ENCODE measurements at places on chromosomes 7 and 10.
A peak's percentile ranks its signal among the peaks of the same experiment; 100 is the strongest.

DNA sequence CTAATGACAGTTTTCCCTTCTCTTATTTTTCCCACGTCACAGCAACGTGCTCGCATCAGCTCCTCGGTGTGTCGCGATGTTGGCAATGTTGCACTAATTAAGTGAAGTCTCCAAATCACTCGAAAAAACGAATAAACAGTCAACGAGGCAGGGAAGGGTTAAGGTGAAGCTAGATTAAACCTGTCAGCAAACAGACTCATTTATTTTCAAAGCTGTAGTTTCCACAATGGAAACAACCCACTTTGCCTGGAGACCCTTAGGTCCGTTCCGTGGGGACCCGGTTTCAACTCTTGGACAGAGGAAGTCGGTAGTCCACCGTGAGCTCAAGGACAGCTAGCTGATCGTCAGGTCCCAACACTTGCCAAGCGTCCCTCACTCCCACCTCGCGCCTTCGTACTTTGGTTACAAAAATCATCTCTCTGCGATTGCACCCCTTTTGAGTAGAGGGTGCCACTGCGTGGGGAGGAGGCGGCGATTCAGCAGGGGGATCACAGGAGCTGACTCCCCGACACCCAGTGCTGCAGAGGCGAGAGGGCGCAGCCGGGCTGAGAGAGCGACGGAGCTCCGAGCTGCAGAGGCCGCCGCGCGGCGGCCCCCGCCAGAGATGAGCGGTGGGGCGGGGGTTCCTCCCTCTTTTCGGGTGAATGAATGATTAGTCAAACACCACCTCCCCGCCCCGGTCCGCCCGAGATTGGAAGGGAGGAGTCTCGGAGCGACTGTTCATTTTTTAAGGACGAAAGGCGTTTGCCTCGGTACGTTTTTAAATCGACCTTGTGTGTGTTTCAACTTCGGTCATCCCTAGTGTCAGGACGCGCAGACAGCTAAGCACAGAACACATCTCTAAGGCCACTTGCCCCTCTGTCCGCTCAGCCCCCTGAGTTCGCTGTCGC is 1.3 kb upstream of the BMPER start:
- DNase-seq: peak; percentile 69

- DNase-seq: no peak
Observed at GRCh38 chr7:4861673-4862072, at the start of gene PAPOLB. TSS of gene PAPOLB (minus strand) at chr7:4862030. CDS start at chr7:4861810, 220 bp downstream.

DNA sequence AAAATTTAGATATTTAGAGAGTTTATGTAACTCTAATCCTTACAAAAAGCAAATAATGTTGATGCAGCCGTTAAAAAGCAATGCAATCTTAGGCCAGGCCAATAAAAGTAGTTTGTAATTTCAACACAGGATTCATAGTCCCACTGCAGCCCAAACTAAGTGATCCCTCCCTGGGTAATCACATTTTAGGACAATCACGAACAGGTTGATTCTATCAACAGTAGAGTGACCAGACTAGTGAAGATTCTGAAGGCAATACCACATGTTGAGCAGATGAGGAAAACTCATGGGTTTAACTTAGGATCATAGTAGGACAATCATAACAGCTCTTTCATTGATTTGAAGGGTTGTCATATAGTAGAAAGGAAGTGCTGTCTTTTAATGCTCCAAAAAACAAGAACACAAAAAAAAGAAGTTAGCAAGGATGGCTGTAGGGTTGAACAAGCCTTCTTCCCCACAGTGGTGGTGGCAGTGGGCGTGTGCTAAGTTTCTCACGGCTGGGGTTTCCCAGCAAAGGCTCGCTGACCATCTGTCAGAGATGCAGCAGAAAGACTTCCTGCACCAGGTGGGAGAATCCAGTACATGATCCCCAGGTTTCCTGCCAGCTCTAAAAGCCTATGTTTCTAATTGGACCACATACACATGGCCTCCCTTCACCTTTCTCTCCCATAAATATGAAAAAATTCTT is 212.2 kb downstream of the CHRM2 start:
- DNase-seq: no peak

- DNase-seq: no peak
Observed at GRCh38 chr10:33193701-33194521, 140.6 kb downstream of the NRP1 start.

- DNase-seq: no peak
Observed at GRCh38 chr7:139817249-139817648, 11.8 kb upstream of the TBXAS1 start.

DNA sequence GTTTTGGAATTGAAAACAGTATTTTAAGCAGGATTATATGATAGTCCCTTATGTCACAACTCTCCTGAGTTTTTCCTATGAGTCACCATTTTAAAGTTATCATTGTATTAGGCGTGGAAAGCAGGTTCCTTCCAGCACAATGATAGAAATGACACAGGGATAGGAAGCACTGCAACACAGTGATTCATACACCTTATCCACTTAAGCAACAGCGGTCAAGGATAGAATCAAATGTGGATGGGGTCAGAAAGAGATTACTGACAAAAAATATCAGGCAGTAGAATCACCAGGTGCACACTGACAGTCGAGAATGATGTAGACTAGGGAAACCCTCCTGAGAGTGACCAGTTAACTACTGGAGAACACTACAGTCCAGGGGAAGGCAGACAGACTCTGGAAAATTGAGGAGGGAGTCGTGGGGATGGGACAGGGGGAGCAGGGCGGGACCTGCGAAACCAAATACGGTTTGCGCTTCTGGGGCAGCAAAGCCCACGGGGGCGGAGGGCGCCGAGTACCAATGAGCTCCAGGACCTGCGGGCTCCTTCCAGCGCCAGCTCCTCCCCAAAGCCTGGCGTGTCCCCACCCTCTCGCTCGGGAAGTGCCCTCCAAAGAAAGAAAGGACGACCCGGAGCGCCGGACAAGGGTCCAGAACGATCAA is 479 bp downstream of the PNPLA8 start:
- DNase-seq: peak; percentile 90

GRCh38 chr7:101386558-101387231 is 24.0 kb downstream of the COL26A1 start:
- DNase-seq: peak; percentile 76
